Myocyte (in vitro differentiated cells): ENCODE measurements at places on chromosomes 11 and 22.

DNA sequence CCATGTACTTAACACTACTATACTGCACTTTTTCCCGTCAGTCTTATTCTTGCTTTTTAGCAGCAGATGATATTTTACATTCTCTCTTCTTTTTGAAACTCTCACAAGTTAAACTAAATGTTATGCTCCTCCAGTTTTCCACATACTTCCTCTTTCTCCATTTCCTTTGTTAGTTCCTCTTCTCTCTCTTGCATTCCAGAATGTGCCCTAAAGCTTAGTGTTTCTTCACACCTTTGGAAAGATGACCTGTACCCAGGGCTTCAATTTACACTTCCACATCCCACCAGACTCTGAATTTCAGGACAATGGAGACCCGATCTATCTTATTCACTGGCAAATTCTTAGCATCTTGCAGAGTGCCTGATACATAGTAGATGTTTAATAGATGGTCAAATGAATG lies 51.8 kb downstream of the APIP start:
- no peak for DNase-seq

DNA sequence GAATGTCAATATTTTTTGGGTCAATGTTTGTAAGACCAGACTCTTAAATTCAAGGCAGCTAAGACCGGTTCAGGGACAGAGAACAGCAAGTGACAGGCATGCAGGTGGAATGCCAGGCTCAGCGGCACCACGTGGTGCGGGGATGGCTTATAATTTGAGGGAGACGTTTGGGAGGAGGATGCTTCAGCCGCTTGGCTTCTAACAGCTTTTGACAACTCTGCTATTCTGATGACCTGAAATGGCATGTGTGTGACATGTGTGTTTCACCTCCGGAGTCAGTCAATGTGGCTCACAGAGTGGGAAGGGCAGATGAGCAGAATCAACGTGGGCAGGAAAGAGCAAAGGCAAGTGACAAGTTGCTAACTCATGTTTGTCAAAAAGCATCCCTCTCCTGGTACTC lies 228.3 kb downstream of the KIRREL3 start:
- DNase-seq, result no peak

GRCh38 chr11:103709371-103709770 lies 327.1 kb upstream of the DDI1 start:
- DNase-seq, result no peak

GRCh38 chr11:78310500-78310909 lies 107.1 kb downstream of the GAB2 start:
- DNase-seq, result peak; percentile 82

- DNase-seq, result peak; percentile 57
Measured at GRCh38 chr11:130882138-130882551, 34.1 kb downstream of the SNX19 start.

DNA sequence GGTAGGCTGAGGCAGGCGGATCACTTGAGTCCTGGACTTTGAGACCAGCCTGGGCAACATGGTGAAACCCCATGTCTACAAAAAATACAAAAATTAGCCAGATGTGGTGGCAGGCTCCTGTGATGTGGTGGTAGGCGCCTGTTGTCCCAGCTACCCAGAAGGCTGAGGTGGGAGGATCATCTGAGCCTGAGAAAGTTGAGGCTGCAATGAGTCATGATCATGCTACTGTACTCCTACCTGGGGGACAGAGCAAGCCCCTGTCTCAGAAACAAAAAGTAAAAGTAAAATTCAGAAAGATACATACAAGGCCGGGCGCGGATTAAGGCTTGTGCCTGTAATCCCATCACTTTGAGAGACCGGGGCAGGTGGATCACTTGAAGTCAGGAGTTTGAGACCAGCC lies 6.3 kb downstream of the LDHAL6A start:
- DNase-seq, result no peak

GRCh38 chr11:27200779-27201453 lies 160.3 kb downstream of the BBOX1 start:
- no peak for DNase-seq

DNA sequence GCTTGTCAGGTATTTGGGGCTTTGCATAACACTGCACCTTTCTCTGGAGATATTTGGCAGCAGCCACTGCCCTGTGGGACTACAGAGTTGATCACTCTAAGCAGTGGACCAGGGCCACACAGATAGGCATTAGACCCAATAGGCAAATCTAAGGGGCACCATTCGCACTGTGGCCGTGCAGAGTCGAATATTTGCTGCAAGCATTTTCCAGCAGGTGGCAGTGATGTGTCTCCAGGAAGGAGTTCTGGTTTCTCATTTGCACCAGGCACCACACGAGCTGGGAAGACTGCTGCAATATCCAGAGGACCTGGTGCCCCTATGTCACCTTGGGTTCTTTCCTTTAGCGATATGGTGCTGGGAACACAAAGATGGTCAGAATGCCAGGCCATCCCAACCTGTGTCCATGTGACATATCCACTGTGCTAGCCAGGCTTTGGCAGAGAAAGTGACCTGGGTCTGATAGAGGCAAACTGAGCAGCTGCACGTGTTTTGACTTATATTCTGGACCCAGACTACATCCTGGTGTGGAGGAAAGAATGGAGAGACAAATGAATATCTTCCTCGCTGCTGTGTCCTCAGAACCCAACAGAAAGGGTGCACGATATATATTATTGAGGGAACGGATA lies 318.7 kb downstream of the BUD13 start:
- DNase-seq, result peak; percentile 1

- DNase-seq, result no peak
Measured at GRCh38 chr11:116162886-116163230, 609.9 kb downstream of the BUD13 start.

DNA sequence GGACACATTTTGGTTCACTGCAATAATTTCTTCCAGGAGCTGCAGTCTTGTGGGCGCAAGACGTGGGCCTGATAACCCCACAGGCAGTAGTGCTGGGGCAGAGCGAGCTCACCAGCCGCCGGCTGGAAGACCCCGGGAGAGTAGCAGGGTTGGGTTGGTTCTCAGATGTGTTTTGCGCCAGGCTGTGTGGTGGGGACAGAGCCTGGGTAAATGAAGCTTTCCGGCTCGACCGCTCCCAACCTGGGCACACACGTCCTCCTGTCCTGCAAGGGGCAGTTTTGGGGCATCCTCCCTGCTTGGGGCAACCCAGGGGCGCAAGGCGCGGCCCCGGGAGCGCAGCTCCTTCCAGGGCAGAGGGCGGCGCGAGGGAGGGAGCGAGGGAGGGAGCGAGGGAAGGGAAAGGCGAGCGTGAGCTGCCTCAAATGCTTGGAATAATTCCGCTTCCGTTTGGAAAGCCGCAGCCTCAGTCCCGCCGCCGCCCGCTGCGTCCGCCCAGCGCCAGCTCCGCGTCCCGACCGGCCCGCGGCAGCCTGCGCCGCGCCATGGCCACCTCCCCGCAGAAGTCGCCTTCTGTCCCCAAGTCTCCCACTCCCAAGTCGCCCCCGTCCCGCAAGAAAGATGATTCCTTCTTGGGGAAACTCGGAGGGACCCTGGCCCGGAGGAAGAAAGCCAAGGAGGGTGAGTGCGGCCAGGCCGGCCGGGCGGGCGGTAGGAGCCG lies at the start of gene PARVA:
Gene PARVA, plus strand, starts transcription at position 466 of the 718 bp plus-strand sequence. Its CDS starts 77 bp downstream, at position 543.
- peak; percentile 92 for DNase-seq

DNA sequence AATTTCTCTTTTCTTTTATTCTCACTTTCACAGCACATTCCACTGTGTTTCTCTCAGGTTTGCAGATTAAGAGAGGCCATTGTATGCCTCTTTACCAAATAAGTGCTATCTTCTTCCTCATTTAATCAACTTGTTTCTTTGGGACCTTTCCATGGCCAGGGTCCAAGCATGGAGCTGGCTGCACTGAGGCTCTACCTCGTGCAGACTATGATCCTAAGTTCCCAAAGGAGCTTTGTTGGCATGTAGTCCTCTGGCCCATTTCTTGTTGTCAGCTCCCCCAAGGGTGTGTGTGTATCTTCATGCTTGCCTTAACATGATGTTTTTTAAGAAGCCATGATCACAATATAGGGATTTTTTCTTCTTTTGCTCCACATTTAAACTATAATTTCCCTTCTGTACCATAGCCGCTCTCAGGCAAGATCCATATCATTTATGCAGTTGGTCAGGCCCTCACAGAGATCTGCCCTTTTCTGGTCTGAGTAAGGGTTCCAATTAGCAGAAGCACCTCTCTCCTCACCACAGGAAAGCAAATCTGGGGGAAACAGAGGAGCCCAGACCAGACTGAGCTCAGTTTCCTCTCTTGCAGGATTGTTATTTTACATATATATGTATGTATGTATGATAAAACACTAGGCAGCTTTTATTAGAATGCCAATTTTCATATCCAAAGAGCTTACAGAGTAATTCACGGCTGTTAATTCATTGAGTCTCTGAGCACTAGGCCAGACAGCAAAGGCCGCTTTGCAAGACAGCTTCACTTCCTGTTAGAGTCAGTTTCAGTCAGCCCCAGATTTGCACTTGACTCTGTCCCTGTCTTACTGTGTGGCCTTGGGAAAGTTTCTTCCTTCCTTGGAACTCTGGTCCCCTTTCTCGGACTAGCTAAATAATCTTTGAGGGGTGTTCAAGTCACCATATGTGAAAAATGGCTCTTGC lies 34.3 kb downstream of the CYB5R2 start:
- no peak for DNase-seq

GRCh38 chr11:120332822-120333716 lies 3.1 kb upstream of the ARHGEF12 start:
- peak; percentile 46 for DNase-seq

DNA sequence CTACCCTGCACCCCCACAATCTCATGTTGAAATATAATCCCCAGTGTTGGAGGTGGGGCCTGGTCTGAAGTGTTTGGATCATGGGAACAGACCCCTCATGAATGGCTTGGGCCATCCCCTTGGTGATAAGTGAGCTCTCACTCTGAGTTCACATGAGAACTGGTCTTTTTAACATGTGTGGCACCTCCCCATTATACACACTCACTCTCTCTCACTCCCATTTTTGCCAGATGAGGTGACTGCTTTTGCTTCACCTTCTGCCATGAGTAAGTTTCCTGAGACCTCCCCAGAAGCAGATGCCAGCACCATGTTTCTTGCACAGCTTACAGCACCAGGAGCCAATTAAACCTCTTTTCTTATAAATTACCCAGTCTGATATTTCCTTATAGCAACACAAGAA lies 32.1 kb upstream of the DRD2 start:
- DNase-seq, result no peak

DNA sequence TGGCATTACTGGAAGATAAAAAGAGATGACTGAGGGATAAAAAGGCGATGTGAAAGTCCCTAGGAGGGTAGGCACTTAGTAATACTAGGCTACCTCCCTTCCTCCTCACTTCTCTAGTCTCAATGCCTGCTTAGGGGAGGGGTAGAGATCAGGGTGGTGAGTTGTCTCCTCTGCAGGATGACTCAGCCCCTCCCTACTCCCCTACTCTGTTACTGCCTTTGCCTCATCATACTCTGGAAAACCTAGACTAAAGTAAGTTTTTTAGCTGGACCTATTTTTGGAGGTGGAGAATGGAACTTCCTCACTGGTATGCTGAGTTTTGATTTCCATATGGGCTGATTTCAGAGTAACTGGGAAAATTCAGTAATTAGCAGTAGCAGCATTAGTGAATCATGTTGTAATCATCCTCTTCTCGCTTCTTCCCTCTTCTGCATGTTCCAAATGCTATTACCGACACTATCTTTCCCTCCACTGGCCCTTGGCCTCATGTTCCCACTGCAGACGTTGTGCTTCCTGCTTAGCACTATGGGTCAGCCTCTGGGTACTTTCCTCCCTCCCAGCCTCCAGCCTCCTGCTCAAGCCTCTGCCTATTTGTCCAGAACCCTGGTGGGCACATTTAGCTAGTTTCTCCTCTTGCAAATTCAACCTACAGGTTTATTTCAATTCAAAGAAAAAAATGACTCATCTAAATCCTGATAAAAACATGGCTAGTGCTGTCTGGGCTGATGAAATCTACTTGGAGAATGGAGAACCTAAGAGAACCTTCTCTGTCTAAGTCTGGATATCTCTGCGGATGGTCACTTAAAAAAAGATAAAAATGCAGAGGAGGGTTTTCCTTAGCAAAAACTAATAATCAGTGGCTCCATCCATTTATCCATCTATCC lies 281.7 kb downstream of the ST3GAL4 start:
- DNase-seq, result peak; percentile 11

GRCh38 chr22:18082467-18082866 lies 4.7 kb downstream of the PEX26 start:
- DNase-seq, result no peak

DNA sequence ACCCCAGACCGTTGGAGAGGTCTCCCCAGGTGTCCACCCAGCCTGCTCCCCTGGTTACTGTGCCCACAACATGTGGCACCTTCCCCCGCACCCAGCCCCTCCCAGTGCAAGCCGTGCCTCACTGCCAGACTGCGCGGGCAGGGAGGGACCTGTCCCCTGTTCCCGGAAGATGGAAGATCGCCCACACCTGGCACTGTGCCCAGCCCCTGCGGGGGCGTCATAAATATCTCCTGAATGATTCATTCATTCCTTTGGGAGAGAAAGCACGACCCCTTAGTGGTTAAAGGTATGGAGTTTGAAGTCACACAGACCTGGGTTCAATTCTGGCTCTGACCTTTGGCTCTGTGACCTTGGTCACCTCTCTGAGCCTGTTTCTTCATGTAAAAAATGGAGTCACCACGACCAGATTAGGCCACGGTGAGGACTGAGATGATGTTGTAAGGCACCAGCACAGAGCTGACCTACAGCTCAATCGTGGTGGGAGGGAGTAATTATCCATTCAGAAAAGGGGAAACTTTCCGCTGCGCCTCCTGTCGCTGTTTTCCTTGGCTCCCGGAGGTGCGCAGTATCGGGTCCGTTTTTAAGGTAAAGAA lies 497 bp upstream of the SYT12 start:
- DNase-seq, result no peak

DNA sequence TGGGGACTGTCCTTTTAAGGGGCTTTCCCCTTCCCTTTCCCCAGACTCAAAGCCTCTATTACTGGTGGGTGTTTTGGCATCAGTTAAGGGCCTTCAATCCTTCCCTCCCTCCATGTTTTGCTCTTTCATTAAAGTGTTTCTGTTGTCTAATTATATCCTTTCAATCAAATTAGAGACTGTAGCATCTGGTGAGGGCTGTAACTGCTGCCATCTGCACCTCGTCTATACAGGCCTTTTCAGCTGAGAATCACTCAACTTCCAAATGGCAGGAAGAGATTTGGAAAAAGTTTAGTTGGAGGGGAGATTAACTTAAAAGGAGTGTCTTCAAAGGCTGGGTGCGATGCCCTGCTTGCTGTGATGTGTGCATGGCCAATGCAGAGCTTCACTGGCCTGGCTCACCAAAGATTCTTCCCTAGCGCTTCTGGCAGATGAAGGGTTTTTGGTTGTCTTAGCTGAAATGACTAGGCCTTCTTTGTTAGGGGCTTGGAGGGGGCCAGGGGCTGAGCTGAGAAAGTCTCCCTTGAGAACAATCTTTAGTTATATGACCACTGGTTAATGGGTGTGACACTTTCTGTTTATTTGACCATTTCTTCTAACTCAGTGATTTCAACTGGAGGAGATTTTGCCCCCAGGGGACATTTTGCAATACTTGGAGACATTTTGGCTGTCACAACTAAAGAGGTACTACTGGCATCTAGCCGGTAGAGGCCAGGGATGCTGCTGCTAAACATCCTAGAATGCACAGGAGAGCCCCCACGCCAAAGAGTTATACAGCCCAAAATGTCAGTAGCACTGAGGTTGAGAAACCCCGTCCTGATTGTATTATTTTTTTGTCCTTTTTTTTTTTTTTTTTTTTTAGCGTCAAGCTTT lies 7.5 kb downstream of the KREMEN1 start:
- DNase-seq, result no peak
